ENCODE measurements at places on chromosomes 5 and 9.

DNA sequence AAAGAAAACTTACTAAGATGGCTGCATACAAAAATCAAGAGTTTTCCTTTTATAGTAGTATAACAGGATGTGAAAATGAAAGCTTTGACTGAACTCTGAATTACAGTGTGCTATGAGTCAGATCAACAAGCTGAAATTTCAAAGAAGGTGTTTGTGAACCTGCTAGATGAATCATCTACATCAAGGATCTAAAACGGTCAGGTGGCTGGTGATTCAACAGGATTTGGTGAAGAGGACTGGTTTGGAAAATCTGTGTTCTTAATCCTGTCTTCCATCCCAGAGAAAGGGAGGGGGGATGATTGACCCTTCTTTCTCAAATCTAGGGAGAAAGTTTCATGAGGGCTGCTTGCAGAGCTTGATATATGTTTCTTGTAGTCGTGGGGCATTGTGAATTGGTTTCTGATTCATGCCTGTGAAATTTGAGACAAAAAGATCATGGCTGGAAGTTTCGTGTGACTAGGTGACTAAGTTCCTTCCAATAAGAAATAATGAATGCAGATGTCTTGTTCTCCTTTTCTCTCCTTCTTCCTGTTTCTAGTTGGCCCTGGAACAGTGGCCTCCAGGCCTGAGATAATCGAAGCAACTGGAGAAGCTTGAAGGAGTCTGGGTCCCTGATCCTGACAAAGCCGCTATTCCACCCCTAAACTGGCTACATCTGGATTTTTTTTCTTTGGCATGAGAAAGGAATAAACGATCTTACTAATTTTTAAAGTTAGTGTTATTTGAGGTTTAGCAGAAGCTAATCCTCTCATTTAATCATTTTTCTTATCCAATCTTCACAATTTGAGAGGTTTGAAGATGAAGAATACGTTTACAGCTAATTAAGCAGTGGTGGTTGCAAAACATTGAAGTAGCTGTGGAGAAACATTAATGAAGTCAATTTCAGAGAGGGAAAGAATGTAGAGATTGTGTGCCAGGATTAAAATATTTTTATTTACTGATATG lies 67.2 kb downstream of the MRPS30 start:
- DNase-seq = peak; percentile 46

GRCh38 chr5:178542455-178542854 lies 47.7 kb downstream of the COL23A1 start:
- DNase-seq = no peak

DNA sequence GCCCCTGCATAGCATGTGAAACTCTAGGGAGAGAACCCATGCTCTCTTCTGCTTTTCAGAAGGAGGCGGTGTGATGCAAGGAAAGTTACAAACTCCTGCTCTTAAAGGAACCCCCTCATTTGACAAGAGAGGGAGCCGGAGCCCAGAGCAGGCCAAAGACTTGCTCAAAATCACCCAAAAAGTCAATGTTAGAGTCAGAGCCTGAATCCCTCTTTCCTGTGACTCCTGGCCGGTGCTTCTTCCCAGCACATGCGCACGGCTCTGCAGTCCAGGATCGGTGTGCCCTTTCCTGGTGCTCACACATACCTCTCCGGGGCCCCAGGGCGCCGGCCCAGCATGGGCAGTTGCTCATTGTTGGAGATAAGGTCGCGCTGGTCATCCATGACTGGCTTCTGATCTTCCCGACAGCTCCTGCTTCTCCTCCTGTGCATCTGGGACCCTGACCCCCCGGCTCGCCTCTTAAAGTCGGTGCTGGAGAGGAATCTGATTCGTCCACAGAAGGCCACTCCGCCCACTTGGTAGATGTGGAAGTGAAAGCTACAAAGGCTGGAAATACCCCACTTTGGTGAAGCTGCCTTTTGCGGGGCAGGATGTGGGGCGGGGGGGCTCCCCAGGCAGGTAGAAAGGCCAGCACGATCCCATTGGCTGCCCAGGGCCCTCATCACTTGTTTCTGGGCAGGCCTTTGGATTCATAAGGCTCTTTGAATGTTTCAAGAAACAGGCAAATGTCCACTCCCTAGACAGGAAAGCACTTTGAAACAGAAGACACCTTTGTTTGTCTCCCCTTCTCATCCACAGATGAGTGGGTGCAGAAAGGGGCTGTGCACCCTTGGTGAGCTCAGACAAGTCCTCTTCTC lies at the start of gene CD74:
TSS of gene CD74 (minus strand) at position 592 of the 857 bp plus-strand sequence. CDS start at position 431, 161 bp downstream.
- peak; percentile 94 for DNase-seq

DNA sequence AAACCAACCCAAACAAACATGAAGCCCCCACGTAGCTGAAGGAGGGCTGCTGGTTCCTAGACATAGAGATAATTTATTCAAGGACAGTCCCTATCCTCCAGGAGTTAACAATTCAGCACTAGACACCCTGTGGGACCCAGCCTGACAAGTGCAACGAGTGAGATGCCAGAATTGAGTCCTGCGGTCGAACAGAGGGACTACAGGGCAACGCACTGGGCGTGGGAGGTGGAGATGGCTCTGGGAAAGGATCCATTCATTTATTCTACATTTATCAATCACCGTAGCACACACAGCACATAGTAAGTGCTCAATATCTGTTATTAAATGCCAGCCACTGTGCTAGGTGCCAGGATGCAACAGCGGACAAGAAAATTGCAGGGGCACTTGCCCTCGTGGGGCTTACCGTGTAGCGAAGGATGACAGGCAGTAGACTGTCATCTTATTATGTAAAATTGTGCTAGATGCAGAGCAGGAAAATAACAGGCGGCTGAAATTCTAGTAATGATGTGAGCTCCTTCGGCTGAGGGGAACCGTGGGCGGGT lies 855 bp upstream of the ARHGAP26 start:
- peak; percentile 46 for DNase-seq

- DNase-seq = no peak
Measured at GRCh38 chr9:72661401-72662135, 140.2 kb downstream of the TMC1 start.

DNA sequence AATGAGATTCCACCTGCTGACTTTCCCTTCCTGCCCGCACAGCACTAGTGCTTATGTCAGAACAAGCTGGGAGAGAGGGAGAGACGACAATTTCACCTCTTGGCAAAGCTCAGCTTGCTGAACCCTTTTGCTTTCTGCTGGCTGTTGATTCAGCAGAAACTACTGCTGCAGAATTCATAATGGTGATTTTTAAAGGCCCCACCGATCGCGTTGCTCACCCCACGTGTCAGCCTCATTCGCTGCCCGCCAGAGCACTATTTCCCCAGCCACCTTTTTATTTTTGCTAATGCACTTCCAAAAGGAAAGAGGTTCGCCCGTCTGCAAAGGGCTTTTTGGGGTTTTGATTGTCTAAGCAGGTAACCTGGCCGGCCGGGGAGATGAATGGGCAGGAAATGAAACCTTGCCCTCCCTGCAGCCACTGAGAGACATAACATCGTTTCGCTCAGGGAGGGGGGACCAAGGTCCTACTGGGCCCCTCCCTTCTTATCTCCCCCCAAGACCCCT lies 1.3 kb downstream of the PPP2R2B start:
- DNase-seq = no peak
